ENCODE measurements at places on chromosomes 12 and 14.

- DNase-seq, result no peak
Observed at GRCh38 chr12:225012-225411, 11.1 kb upstream of the SLC6A12 start.

DNA sequence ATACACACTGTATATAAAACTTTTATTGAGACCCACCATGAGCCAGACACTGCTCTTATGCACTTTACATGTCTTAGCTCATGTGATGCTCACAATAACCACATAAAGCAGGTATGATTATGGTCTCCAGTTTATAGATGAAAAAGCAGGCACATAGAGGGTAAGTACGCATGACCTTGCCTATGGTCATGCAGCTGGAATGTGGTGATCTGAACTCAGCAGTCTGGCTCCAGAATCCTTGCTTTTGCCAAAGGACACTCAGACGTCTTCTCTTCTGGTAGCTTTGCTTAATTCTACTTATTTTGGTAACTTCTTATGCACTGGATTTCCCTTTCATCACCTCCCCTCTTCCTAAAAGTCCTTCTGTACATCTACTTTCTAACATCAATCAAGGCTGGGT lies 103.3 kb upstream of the CRY1 start:
- no peak for DNase-seq

DNA sequence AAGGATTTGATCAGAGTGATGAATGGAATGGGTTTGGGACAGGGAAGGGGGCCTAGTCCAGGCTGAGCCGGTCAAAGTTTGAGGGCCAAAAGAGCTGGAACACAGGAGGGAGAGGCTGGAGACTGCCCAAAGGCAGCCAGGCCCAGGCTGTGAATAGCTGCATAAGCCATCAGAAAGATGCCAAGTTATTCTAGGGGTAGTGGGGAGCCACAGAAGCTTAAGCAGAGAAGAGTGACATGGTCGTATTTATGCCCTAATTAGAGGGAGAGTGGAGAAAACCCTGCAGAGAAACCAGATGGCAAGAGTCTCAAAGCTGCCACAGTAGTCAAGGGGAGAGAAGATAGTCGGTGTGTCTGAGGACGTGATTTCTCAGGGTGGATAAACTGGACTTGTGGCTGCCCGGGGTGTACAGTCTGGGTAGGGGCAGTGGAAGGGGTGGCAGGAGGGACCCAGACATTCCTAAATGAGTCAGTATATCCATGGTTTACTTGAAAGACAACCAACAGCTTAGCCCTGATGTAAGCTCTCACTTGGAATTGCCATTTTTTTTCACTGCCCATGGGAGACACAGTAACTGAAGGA lies 99.2 kb downstream of the PRICKLE1 start:
- no peak for DNase-seq

- DNase-seq, result peak; percentile 57
Observed at GRCh38 chr14:89617481-89618329, 200.7 kb upstream of the FOXN3 start.

- no peak for DNase-seq
Observed at GRCh38 chr12:26047401-26048226, 77.2 kb downstream of the BHLHE41 start.

DNA sequence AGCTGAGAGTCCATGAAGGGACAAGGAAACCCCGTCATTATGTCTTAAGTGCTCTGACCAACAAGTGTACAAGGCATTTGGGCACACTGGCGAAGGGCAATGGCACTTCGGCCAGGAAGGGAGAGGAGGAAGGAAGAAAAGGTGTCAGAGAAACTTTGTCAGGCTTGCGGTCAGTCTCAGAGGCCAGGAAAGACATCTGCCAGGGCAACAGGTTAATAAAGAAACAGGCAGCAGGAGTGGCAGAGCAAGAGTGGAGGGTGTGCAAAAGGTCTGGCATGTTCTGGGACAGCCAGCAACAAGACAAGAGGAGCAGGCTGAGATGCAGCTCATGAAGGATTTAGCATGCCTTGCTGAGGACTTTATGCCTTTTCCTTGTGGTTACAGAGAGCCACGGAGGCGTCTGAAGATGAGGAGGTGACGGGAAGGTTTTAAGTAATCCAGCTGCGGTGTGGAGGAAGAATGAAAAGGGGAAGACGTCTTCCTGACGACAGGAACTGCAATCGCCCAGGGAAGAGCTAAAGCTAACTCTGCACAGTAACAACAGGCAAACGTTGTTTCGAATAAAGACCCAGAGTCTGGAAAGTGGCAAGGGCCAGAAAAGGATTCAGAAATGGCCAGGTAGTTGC lies 13.1 kb downstream of the APPL2 start:
- no peak for DNase-seq

- DNase-seq, result no peak
Observed at GRCh38 chr12:107327651-107328182, 234.4 kb upstream of the CRY1 start.
